ENCODE measurements at places on chromosomes 2 and 18. TPM values are rescaled to one million over a fixed set of nuclear protein-coding genes. Genes with fewer than 3 reads are reported as not detected.

DNA sequence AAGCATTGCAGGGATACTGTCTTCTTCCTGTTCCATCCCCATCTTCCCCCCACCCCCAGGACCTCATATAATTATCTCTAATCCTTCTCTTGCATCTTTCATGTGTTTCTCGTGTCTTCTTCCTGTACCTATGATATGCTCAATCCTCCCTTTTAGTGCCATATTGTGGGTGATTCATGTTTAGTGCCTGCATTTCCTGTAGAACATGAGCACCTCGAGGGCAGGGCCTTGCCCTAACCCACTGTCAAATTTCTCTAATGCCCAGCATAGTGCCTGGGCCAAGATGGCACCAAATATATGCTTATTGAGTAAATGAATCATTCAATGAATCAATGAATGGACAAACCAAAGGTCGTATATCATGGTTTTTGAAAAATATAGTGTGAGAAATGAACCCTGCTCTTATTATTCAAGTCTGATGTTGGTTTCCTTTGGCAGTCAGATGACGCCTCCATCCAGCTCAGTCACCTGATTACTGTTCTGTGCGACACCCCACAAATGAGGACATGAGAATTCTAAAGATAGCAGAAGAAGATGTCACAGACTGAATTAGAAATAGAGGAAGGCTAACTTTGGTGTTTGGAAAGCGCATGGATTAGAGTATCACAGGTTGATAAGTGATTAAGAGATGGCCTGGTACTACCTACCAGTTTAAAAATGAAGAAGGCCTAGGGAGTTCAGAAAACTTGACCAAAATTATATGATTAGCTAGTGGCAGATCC lies 278.4 kb downstream of the PRKCE start:
- DNase-seq, result no peak

- DNase-seq, result no peak
These were observed 167.8 kb upstream of the FOSL2 start for GRCh38 chr2:28224648-28225472.

Gene ZRANB3
- 19.3 TPM for total RNA-seq

DNA sequence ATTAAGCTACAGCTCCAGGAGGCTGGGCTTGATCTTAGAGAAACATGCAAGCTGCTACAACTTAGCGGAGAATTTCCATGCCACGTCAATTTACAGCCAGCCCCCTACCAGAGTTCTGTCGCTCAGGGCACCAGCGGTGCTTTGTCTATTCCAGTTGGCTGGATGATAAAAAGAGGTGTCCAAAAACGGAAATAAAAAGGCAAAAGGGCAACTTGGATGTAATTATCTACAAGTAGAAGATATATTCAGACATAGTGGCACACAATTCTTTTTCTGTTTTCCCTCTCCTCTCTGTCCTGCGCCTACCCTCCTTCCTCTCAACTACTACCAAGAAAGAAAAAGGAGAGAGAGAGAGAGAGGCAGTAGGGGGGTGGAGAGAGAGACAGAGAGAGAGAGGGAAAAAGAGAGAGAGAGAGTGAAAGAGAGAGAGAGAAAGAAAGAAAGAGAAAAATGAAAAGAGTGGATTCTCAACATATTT lies 363 bp upstream of the RFTN2 start:
- DNase-seq, result no peak

Gene DSEL
- 20.6 TPM for total RNA-seq

- no peak for DNase-seq
These were observed 27.6 kb upstream of the MSTN start for GRCh38 chr2:190090148-190090547.

- no peak for DNase-seq
These were observed 2035.3 kb upstream of the CELF4 start for GRCh38 chr18:39600894-39601293.

Gene LYPD6B
- total RNA-seq, result 2.2 TPM

DNA sequence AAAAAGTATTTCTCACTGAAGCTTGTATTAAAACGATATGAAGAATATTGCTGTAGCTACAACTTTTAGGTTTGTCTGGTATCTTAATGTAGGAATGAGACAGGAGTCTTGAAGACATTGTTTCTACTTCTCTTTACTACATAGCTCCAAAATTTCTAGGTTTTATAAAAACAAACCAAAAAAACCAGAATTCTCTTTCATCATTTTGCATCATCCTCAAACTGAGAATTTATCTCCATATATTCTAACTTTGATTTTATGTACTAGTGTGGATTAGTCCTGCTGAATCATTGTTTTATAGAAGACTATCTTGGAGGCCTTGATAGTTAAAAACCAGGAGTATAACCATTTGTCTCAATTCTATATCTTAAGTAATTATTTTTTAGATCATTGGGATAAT lies 100.2 kb downstream of the ICA1L start:
- DNase-seq, result no peak

Gene INSIG2
- 7.0 TPM for total RNA-seq

Gene TWIST2
- total RNA-seq, result 2.6 TPM

GRCh38 chr2:238518172-238518820 lies 91.6 kb downstream of the ASB1 start:
- DNase-seq, result no peak

DNA sequence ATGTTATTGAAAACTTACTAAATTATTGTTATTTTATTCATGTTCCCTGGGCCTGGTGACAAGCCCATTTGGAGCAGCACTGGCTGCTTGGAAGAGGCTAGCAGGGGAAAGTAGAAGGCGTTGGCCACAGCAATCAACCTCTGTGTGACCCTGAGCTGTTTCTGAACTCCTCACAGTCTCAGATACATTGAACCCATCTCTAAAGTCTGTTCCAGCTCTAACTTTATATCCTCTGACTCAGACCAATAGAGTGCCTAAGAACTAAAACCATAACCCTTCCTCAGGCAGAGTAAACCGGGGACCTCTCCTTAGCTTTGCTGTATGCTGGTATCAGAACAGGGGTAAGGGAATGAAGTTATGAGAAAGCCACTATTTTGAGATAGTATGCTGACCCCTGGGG lies 96.4 kb upstream of the NOL4 start:
- DNase-seq, result no peak

Gene PTPRM
- 4.1 TPM for total RNA-seq

DNA sequence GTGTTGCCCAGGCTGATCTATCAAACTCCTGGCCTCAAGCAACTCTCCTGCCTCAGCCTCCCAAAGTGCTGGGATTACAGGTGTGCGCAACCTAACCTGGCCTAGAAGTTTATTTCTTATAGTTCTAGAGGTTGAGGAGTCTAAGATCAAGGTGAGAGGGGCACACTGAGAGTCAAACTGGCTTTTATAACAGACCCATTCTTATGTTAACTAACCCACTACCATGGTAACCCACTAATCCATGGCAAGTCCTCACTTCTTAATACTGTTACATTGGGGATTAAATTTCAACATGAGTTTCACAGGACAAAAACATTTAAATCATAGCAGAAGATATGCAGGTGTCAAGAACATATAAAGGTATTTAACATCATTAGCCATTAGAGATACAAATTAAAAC lies 50.6 kb downstream of the MDH1 start:
- DNase-seq, result no peak

Gene AKAIN1
- total RNA-seq, result not detected

Gene CRYGC
- total RNA-seq, result not detected

Gene PIGN
- total RNA-seq, result 26.3 TPM

- DNase-seq, result no peak
These were observed 358.7 kb upstream of the TNP1 start for GRCh38 chr2:217218269-217219163.

Gene SERPINE2
- total RNA-seq, result 76.0 TPM

- no peak for DNase-seq
These were observed 239.9 kb upstream of the FOSL2 start for GRCh38 chr2:28152585-28153280.

DNA sequence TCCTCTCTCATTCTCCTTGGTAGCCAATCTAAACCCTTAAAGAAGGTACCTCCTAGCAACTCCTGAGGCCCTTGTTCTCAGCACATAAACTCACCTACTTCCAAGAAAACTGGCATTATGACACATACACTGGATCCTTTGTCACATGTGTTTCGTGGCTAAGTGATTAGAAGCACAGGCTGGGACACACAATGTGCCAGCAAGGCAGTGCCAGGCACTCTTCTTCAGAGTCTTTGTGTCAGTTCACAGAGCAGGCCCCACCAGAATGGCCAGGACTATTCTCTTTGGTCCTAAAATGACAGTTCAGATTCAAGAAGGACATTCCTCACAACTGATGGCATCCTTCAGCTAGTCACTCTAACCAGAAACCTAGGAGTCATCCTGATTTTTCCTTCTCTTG lies 40.3 kb downstream of the SMC6 start:
- no peak for DNase-seq

DNA sequence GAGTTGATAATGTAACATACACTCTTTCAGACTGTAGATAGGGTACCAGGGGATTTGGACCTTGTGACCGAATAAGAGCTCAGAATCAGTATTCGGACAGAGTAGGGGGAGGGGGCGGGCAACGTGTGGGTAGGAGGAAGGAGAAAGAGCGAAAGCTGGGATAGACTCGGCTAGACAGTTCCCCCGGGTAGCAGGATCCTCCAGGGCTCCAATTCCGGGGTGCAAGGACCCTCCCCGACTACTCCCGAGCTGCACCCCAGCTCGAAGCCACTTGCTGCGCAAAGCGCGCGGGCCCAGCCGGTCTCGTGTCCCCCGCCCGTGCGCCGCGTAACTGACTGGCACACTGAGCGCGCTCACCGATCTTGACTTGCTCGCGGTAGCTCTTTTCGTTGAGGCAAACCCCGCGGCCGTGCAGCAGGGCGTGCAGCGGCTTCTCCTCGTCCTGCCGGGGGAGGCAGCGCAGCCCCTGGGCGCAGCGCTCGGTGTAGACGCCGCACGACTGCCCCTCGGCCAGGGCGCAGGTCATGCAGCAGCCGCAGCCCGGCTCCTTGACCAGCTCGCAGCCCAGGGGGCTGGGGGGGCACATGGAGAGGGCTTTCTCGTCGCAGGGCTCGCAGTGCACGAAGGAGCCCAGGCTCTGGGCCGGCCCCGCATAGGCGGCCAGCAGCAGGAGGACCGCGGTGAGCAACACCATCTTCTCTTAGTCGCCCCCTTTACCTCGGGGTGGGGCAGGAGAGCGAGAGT lies 1.1 kb downstream of the IGFBP5 start:
- DNase-seq, result peak; percentile 80

- no peak for DNase-seq
These were observed 65.6 kb downstream of the TLK1 start for GRCh38 chr2:171095014-171095582.

DNA sequence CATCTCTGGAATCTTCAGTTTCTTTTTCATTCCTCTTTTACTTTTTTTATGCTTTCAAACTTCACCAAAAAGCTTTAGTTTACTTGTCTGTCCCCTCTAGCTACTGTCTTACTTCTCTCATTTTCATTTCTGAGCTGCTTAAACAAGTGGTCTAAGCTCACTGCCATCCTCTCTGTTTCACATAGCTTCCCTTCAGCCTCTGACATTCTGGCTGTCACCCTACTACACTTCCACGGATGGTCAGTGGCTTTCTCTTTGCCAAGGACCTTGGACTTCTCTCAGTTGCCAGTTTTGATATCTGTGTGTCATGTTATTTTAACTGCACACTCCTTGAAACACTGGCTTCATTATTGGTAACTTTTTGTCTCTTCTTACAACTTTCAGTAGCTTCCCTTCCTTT lies 176.1 kb downstream of the IKZF2 start:
- DNase-seq, result no peak

GRCh38 chr2:147227313-147227712 lies 617.5 kb upstream of the ACVR2A start:
- DNase-seq, result no peak

DNA sequence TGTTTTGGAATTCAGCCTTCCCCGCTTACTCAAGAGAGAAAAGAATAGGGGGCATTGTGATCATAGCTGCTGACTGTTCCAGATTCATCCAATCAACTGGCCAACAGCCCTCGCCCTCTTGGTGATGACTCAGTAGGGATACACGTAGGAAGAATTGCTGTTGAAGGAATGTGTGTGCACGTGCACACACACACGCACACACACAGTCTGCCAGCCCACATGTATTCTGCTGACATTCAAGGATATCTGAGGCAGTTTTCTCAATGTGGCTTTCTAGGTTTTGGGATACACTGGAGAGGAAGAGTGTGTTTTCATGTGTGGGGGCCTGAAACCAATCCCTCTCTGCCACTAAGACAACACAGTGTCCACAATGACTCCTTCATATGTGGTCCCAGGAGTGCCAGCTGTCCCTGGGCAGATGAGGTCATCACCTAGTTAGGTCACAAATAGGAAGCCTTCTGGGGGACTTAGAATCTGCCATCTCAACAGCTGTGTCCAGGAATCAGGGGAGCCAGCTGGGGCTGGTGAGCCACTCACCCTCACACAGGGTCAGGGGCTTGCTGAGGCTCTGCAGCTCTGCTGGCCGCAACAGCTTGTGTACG lies 352.6 kb downstream of the SS18 start:
- DNase-seq, result no peak

GRCh38 chr18:23151414-23152099 lies 16.3 kb downstream of the CABLES1 start:
- DNase-seq, result no peak

- DNase-seq, result no peak
These were observed 151.8 kb upstream of the KCTD1 start for GRCh38 chr18:26700201-26700600.

GRCh38 chr2:5926871-5927512 lies 234.8 kb downstream of the SOX11 start:
- no peak for DNase-seq

GRCh38 chr18:10797896-10798295 lies 272.1 kb downstream of the NAPG start:
- no peak for DNase-seq

DNA sequence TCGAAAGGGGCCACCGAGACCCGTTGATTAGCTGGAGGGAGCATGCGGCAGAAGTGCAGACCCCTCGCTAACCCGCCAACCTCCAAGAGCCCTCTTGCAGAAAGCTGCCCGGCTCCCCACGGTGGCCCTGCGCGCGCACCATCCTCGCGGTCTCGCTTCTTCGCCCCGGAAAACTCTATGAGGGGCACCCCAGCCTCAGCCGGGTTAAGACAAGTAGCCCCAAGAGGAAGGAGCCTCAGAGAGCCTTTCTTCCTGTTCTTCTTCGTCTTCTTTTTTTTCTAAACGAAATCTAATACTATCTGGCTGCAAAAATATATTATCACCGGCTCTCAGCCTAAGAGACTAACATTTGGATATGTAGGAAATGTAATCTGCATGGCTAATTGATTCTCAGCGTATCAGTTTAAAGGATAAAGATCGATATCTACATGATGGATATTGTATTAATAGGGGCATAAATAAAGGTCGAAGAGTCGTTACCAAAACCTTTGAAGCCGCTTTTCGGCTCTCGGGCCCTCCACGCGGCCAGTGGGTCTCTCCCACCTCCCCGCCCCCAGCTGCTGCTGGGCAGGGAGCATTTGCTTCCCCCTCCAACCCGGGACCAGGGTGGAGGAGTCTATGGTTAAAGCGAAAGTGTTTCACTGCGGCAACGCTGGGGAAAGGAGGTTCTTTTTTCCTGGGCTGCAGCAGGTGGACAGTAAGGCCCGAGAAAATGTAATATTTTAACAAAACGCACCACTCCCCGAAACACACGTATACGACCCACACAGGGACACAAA lies 6.1 kb upstream of the PAX3 start:
- DNase-seq, result peak; percentile 64

Gene CHRNG
- not detected for total RNA-seq

Gene FBXO41
- 14.3 TPM for total RNA-seq

Gene GPR55
- total RNA-seq, result not detected
